ENCODE measurements at places on chromosomes 2 and 18.

DNA sequence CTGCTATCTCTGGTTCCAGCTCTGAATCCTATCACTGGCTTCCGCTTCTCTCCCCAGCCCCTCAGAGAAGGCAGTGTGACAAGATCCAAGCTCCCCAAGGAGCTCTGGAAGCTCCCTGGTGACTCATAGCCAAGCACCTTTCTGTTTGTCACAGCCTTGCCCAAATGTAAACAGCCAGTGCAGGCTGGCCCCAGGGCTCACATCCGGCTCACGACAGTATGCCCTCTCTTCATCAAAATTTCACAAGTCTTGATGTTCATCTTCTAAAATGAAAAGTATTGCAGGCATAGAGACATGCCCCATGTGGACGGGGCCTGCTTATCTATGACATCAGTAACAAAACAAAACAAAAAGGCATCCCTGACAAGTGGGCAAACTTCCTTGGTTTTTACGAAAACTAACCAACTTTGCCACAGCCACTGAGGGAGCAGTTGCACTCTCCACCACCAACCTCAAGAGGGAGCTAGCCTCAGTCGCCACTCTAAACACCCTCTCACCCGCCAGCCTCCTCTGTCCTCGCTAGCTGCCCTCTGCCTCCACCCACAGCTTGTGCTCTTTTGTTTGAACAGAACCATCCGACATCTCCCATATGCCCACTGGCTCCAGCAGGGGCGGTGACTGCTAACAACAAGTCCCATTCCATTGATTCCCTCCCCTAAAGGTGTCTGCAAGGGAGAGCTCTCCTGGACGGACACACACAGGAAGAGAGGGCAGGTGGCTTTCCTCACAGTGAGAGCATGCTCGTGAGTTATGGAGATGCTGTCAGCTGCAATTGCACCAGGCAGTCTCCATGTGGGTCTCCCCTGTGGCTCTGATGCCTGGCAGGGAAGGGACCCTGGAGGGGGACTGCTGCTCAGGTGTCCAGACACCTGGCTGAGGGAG lies 71.0 kb upstream of the DAPL1 start:
- DNase-seq: peak; percentile 40

GRCh38 chr2:74887960-74888700 lies 54.2 kb downstream of the HK2 start:
- peak; percentile 4 for DNase-seq

DNA sequence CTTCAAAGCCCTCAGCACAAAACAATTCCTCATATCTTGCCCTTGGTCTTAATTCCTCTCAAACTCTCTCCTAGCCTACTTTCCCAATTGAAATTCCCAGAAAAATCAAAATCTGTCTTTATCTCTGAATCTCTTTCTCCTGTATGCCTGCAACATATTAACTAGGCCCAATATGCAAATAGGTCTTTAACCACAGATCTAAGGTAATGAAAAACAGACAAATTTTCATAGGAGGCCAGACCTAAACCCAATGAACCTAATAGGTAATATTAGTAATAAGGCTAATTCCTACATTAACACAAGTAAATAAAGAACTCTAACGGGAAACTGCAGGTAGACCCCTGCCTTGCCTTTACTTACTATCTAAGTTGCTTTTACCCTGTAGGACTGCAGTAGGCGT lies 41.4 kb downstream of the WDR33 start:
- no peak for DNase-seq

DNA sequence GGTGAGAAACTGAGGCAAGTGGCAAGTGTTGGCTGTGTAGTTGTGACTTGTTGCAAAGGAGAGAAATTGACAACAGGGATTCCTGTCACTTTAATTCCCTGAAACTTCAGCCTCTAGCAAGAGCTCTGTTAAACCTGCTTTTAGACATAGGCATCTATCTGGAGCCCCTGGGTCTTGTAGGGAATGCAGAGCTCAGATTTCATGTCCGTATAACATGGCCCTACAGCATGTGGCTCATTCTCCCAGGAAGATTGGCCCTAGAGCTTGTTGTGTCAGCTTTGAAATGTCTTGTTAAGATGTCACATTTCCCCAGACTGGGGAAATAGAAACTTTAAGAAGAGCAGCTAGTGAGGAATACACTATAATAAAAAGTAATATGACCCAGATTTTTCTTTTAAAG lies 115.8 kb downstream of the POLE4 start:
- DNase-seq: no peak

DNA sequence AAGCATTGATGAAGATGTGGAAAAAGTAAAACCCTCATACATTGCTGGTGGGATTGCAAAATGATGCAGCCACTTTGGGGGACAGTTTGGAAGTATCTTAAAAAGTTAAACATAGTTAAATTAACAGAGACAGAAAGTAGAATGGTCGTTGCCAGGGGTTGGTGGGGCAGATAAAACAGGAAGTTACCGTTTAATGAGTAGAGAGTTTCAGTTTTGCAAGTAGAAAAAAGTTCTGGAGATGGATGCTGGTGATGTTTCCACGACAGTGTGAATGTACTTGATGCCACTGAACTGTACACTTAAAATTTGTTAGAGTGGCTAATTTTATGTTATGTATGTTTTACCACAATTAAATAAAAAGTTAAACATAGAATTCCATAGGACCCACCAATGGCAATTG lies 44.5 kb upstream of the EGR4 start:
- DNase-seq: no peak

DNA sequence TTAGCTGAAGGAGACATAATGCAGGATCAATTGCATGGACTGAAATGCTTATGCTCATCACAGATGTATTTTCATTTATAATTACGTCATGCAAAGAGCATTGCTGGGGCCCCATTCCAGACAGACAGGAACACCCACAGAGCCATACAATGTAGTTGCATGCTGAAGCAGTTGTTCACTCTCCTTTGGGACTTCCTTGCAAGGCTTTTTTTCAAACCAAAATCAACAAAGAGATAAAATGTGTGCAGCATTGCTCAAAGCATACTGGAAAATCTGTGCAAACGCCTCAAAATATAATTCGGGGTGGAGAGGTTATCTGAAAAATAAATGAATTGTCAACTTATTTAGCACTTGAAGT lies 463.2 kb downstream of the CDH2 start:
- DNase-seq: no peak

GRCh38 chr2:10750610-10751009 lies 29.2 kb downstream of the ATP6V1C2 start:
- DNase-seq: no peak

GRCh38 chr2:104444392-104444791 lies 409.5 kb upstream of the POU3F3 start:
- no peak for DNase-seq

- no peak for DNase-seq
Observed at GRCh38 chr2:66888791-66889631, 454.1 kb downstream of the MEIS1 start.

- DNase-seq: no peak
Observed at GRCh38 chr2:172429301-172429968, 2.0 kb downstream of the ITGA6 start.

DNA sequence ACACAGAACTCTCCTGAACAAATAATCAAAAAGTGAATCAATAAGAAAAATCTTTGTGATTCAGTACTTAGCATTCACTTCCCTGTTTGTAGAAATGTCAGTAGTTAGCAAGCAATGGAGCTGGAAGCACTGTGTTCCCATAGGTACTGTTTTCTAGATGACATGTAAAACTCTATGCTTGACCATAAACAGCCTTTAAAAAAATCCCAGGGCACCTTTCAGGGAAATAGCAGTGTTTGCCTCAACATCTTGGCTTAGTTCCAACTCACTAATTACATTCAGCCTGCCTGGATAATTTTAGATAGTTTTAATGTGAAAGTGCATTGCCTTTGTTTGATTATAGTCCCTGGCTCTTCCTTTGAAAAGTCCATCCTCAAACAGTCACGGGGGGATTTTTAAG lies 721.8 kb downstream of the ERBB4 start:
- DNase-seq: no peak

GRCh38 chr18:21179590-21180220 lies 62.3 kb upstream of the GREB1L start:
- DNase-seq: peak; percentile 49

DNA sequence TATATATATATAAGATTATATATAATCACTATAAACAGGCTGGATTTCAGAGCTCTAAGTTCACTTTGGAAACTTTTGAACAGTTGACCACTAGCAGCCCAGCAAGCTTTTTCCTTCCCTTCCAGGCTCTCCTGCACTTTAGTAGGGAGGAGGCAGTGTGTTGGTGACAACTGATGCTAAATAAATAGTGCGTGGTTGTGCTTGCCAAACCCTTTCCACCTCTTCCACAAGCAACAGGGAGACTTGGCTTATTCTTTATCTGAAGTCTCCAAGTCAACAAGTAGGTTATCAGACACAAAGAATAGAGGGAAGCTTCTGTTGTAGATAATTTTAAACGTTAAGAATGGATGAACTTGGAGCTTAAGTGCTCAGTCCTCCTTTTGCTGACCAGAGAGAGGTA lies 408.2 kb upstream of the HNRNPA3 start:
- no peak for DNase-seq

DNA sequence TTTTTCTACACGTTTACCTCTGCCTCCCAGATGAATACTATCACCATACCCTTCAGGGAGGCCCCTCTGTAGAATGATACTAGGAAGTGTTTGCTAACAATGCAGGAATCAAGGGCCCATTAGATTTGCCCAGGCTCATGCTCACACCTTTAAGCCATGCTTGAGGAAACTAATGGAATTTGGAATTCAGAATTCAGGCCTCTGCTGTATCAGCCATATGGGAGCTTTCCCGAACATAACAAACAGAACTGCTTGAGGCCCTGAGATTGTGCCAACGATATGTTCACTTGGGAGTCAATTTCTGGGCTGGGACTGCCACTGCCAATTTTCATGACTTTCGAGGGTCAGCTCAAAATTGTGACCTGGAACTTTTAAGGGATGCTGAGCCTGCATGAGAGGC lies 282.5 kb downstream of the CLIP4 start:
- no peak for DNase-seq

GRCh38 chr18:7927119-7927518 lies 360.0 kb downstream of the PTPRM start:
- DNase-seq: no peak

- no peak for DNase-seq
Observed at GRCh38 chr18:70671889-70672565, 383.2 kb downstream of the SOCS6 start.

DNA sequence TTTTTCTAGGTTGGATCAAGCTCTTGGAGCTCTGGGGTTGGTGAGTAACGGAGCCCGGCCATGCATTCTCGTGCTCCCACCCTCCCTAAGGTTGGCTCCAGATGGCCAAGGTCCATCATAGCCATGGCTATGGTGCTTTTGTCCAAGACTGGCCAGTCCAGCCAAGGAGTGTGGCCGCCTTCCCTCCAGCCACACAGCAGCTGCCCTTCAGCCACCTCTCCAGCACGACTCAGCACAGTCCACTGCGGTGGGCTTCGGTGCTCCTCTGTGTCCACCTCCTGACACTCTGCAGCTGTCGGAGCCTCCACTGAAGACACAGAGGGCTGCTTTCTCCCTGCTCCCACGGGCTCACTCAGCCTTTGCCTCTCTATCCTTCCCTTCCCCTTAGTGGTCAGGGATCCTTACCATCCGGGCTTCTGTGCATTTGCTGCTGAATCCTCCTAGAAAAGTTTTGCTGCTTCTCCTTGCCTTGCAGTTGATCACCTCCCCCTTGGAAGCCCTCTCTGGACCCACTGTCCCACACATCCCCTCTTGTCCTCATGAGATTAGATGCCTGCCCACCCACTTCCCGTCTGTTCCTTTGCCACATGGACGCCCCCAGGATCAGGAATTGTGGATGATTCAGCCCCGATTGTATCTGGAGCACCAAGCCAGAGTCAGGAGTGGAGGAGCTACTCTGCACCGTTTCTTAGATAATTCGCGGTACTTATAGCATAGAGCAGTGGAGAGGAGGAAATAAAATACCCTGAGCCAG lies 177.1 kb upstream of the COPS8 start:
- no peak for DNase-seq

DNA sequence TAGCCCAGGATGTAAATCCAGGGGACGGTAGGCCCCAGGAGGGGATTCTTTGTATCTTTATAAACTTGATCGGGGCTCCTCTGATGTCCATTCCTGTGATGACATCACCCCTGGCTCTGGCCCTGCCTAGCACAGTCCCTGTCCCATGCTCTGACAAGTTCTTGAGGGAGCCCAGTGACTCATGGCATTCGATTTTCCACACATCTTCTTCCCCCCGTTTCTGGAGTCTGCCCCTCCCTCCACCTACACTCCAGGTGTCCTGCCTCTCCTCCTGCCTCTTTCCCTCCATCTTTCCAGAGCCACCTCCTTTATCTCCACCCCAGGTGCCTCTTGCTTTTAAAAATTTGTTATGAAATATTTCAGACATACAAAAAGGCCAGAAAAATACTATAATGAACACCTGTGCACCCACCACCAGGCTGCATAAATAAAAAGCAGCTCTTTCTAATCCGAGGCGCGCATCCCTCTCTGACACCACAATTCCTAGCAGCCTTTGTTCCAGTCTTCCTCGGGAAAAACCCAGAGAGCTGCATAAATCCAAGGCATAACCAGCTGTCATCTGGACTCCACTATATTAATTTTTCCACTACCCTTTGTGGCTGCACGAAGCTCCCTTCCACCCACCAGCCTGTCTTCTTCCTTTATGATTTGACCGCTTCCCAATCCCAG lies 207.7 kb downstream of the ZBTB7C start:
- DNase-seq: no peak

- DNase-seq: no peak
Observed at GRCh38 chr2:16154501-16155280, 214.3 kb downstream of the MYCN start.

- DNase-seq: no peak
Observed at GRCh38 chr2:73704285-73704684, 32.9 kb downstream of the TPRKB start.
